ENCODE measurements at places on chromosomes 4 and X. TPM values are rescaled to one million over a fixed set of nuclear protein-coding genes. Genes with fewer than 3 reads are reported as not detected.

GRCh38 chrX:45003085-45003484, 130.1 kb downstream of the KDM6A start:
- no peak for DNase-seq
- no peak overlapping the region for H3K27ac ChIP-seq

GRCh38 chr4:8067274-8067936, 91.2 kb downstream of the ABLIM2 start:
- no peak for DNase-seq
- H3K4me1 ChIP-seq, result no peaks in the 10 kb centered on the region
- H3K36me3 ChIP-seq, result no peaks in the 10 kb centered on the region
- no peaks in the 10 kb centered on the region for H3K27me3 ChIP-seq

DNA sequence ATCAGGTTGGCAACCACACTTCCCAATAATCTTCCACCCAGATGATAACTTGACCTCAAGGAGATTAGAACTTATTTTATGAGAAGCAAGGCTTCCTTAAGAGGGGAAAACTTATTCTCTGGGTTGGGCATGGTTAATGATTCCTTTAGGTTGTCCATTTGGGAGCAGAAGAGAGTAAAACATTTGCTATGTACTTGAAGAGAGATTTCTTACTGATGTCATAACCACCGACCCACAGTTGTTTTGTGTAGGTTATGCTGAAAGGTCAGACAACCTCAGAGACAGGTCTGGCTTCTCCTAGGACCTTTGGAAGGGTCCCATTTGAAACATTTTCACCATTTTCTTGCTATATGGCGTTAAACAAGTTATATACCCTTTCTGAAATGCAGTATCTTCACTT, 56.1 kb downstream of the FAM114A1 start:
- no peak for DNase-seq
- no peak overlapping the region for H3K27ac ChIP-seq
- H3K27me3 ChIP-seq, result no peaks in the 10 kb centered on the region
- H3K4me3 ChIP-seq, result no peak overlapping the region

- no peak overlapping the region for H3K4me3 ChIP-seq
- H3K4me1 ChIP-seq, result peaks cover 9% of the 10 kb centered on the region
- H3K27ac ChIP-seq, result no peak overlapping the region
These were observed 25.7 kb downstream of the ARL9 start for GRCh38 chr4:56531149-56531770.

GRCh38 chrX:19176901-19177630, 54.8 kb upstream of the ADGRG2 start:
- no peak overlapping the region for H3K4me3 ChIP-seq
- no peaks in the 10 kb centered on the region for H3K36me3 ChIP-seq
- no peaks in the 10 kb centered on the region for H3K27me3 ChIP-seq
- no peak overlapping the region for H3K27ac ChIP-seq
- no peak for DNase-seq

GRCh38 chr4:158805635-158806471, 37.0 kb downstream of the FNIP2 start:
- no peak overlapping the region for H3K4me3 ChIP-seq
- H3K36me3 ChIP-seq, result no peaks in the 10 kb centered on the region
- H3K4me1 ChIP-seq, result peaks cover 54% of the 10 kb centered on the region
- DNase-seq, result no peak
- H3K27me3 ChIP-seq, result no peaks in the 10 kb centered on the region
- peak overlapping the region; percentile 24 for H3K27ac ChIP-seq

DNA sequence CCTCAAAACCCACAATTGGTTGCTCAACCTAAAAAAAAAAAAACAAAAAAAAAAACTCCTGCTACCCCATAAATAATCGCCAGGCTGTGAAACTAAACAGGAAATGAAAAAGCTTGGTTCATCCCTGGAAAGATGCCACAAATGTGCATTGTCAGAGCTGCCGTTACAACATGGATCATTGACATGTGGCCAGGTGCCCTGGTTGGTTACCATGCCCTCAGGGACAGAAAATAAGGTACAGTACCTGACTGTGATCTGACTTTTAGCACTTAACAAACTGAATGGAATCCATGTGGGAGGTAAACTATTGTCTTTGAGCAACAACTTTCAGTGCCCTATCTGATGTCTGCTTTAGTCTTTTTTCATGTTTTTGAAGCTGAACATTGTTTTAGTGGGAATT, 118.0 kb upstream of the RPL34 start:
- no peak for DNase-seq
- H3K36me3 ChIP-seq, result no peaks in the 10 kb centered on the region
- H3K4me1 ChIP-seq, result no peaks in the 10 kb centered on the region

DNA sequence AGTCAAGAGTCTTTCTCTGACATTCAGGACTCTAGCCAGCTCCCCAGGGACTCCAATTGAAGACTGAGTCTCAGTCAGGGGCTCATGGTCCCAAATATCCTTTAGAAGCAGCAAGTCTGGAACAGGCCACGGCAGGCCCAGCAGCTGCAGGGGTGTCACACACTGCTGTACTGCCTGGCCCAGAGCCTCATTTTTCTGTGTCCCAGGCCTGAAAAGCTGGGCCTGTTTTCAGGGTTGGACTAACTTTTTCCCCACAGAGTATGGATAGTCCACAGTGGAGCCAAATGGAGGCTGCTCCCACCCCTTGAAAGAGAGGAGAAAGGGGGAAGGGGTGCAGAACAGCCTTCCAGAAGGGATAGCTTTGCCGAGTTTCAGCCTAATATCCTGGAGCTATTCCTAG, 146.8 kb upstream of the NALF2 start:
- no peak for DNase-seq
- no peak overlapping the region for H3K4me3 ChIP-seq
- H3K4me1 ChIP-seq, result no peaks in the 10 kb centered on the region
- H3K27ac ChIP-seq, result no peak overlapping the region

- H3K4me3 ChIP-seq, result no peak overlapping the region
- no peaks in the 10 kb centered on the region for H3K27me3 ChIP-seq
- no peak overlapping the region for H3K27ac ChIP-seq
- no peaks in the 10 kb centered on the region for H3K36me3 ChIP-seq
- DNase-seq, result no peak
- H3K4me1 ChIP-seq, result peaks cover 7% of the 10 kb centered on the region
These were observed 10.3 kb downstream of the HADH start for GRCh38 chr4:107999932-108000539.

DNA sequence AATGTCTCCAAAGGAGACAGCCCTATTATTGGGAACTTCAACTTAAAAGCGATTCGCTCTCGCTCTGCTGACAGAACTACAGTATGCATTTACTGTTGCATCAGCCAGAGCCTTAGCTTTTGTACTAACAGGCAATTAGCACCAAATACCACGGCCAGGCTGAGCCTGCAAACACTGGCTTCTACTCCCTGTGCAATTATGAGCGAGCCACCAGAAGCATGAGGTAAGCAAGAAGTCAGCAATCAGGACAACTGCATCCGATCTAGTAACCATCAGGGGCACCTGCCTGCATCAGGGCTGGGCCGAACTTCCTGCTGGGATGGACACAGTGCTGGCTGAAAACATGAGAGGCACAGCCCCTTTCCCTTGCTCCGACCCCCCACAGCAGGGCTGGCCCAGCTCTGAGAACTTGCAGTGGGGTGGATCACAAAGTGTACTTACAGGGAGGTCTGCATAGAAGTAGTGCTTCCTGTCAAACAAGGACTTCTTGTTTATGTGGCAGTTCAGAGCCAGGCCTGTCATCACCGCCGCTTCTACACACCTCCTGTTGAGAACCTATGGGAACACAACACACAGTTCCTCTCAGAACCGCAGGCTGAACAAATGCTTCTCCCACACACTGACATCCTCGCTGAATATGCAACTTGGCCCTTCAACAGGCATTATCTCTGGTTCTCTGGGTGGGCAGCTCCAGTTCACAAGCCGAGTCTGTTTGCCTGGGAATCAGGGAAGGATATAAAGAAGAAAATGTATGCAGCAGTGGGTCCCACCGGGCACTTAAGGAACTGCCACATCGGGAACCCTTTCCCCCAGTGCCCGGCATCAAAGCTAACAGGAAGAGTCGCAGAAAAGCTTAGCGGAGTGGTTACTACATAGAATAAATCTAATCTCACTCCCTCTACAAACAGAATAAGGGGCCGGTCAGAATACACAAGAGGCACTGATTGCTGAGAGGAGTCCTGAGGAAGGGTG, 41.5 kb downstream of the GATB start:
- no peaks in the 10 kb centered on the region for H3K36me3 ChIP-seq
- no peaks in the 10 kb centered on the region for H3K27me3 ChIP-seq
- H3K4me3 ChIP-seq, result no peak overlapping the region
- no peaks in the 10 kb centered on the region for H3K4me1 ChIP-seq

- no peak overlapping the region for H3K4me3 ChIP-seq
- no peak for DNase-seq
- H3K27me3 ChIP-seq, result no peaks in the 10 kb centered on the region
- no peak overlapping the region for H3K27ac ChIP-seq
These were observed 47.2 kb downstream of the MAP7D3 start for GRCh38 chrX:136203951-136204350.

DNA sequence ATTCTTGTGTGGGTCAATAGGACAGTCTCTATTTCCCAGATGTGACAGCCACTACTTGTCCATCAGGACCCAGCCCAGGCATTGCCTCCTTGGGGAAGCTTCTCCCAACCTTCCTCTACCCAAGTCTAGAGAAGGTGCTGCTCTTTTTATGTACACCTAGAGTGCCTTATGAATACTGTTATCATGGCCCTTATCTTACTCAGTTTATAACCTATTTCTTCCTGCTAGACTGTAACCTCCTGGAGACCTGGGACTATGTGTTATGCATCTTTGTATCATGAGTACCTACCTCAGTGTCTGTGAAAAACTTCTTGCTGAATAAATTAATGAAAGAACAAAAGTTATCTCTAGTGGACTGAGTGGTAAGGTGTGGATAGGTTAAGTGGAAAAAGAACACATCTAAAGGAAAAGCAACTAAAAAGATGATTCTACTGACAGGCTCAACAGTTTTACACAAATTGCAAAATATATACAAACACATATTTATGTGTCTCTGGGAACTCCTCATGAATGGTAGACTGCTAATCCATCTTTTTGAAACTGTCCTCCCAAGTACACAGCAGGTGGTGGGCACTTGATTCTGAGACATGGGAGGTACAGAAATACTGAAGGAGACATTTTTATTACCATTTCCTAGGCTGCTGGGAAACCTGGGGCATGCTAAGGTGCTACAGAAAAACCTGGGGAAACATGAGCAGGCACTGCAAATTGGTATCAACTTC, 106.6 kb downstream of the SH3RF1 start:
- peaks cover 16% of the 10 kb centered on the region for H3K4me1 ChIP-seq
- no peaks in the 10 kb centered on the region for H3K36me3 ChIP-seq
- H3K4me3 ChIP-seq, result no peak overlapping the region
- DNase-seq, result no peak

DNA sequence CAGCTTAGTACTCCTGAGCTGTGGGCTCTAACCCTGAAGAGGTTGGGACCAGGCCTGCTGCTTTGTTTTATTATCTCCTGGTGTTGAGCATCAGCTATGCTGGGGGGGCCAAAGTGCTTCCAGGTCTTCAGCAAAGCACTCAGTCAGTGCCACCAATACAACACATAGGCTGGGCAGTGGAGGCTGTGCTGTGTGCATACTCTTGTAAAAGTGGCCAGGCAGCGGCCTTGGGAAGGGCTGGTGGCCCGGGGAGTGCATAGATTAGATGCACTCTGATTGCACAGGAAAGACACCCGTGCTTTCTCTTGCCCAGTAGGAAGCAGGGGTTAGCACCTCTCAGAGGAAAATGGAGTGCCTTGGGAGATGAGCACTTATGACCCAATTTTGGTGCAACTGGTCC, 534.0 kb downstream of the ARAP2 start:
- no peak for DNase-seq
- no peak overlapping the region for H3K4me3 ChIP-seq
- H3K36me3 ChIP-seq, result no peaks in the 10 kb centered on the region
- no peaks in the 10 kb centered on the region for H3K4me1 ChIP-seq
- H3K27ac ChIP-seq, result no peak overlapping the region

- no peaks in the 10 kb centered on the region for H3K4me1 ChIP-seq
- DNase-seq, result no peak
- no peaks in the 10 kb centered on the region for H3K36me3 ChIP-seq
- no peak overlapping the region for H3K4me3 ChIP-seq
- H3K27ac ChIP-seq, result no peak overlapping the region
These were observed 57.9 kb upstream of the PAGE1 start for GRCh38 chrX:49753691-49754090.

Gene CLDN22
- total RNA-seq, result not detected

Gene RNF175
- not detected for total RNA-seq

Gene L1CAM
- 1.8 TPM for total RNA-seq

Gene MAGED4
- total RNA-seq, result 1.3 TPM

Gene STS
- 3.6 TPM for total RNA-seq

Gene NLGN3
- total RNA-seq, result 1.0 TPM

Gene AIFM1
- 14.8 TPM for total RNA-seq

Gene KDR
- total RNA-seq, result 14.5 TPM

Gene CRMP1
- 1.6 TPM for total RNA-seq
